ENCODE measurements at places on chromosomes 4 and X.

- DNase-seq = peak; percentile 2
Observed at GRCh38 chr4:79294064-79294463, 31.8 kb downstream of the NAA11 start.

DNA sequence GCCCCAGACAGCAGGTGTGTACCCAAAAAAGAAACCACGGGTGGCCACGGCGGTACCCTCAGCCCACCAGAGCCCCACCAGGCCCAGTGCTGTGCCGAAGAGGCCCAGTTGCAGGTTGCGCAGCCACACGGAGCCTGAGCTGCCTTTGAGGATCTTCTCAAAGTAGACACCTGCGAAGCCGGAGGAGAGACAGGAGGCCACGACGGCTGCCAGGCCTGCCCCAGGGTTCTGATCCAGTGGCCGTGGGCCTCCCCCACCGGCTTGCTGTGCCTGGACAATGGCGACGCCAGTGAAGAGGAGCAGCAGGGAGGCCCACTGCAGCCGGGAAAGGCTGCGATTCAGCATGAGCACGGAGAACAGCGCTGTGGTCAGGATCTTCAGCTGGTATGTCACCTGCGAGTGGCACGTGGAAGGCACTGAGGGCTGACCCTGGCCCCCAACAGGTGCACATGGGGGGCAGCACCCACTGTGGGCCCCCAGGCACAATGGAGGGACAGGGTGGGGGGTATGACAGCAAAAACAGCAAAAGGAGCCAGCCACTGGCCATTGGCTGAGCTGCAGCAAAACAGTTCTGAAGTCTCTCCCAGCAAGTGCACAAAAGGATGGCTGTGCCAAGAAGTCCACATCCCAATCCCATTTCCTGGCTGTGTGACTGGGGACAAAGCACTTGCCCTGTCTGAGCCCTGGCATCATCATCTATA lies 6.2 kb downstream of the SLC35A2 start:
- no peak for DNase-seq

- no peak for DNase-seq
Observed at GRCh38 chr4:11813951-11814446, 385.3 kb upstream of the HS3ST1 start.

DNA sequence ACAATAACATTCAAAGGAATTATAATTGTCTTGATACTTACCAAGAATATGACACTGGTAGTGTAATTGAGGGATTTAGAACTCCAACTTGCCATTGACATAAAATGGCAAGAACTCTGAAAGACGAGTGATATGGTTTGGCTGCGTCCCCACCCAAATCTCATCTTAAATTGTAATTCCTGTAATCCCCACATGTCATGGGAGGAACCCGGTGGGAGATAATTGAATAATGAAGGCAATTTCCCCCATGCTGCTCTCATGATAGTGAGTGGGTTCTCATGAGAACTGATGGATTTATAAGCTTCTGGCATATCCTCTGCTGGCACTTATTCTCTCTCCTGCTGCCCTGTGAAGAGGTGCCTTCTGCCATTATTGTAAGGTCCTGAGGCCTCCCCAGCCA lies 1536.4 kb downstream of the TECRL start:
- DNase-seq = no peak

- DNase-seq = peak; percentile 7
Observed at GRCh38 chr4:142396279-142396678, 449.8 kb downstream of the INPP4B start.

GRCh38 chrX:9635803-9636202 lies 129.8 kb downstream of the GPR143 start:
- no peak for DNase-seq

DNA sequence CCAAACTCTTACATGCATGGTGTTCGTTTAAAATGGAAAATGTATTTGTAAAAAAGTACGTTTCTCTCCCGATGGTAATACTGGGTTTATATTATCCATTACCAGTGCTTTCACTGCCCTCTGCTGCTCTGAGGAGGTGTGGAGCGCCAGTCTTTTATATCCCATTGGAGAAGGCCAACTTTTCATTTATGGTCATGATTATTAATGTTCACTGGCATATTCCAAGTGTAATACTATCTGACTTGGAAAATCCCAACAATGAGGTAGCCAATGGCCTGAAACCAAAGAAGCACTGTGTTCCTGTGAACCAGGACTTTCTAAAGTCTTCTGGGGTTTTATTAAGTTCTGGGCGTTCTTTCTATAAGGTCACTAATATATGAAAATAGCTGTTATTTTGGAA lies 80.7 kb downstream of the SYNPO2 start:
- peak; percentile 44 for DNase-seq

- no peak for DNase-seq
Observed at GRCh38 chrX:39335513-39336235, 534.4 kb downstream of the MID1IP1 start.

DNA sequence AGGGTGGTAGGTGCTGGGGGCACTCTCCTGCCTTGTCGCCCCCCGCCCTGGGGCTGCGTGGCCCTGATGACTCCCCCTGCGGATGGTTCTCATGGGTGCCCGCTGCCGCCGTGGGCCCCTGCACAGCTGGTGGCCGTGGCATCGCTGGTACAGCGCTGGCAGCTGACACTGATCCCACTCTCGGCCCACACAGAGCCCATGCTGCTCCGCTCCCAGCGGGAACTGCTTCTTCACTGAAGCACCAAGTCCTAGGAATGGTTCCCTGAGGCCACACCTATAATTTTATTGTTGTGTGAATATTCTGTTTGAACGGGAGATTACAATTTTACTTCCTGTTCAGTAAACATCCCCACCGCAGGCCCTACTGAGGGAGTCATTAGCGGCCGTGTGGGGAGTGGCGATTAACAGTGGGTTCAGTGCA lies 138.6 kb upstream of the NKX1-1 start:
- DNase-seq = no peak

GRCh38 chr4:14787894-14788293 lies 214.4 kb upstream of the CPEB2 start:
- peak; percentile 46 for DNase-seq

GRCh38 chr4:36392024-36392423 lies 110.6 kb downstream of the DTHD1 start:
- DNase-seq = no peak

GRCh38 chrX:73215246-73215645 lies 595 bp upstream of the NAP1L2 start:
- DNase-seq = no peak
